Type B pancreatic cell (in vitro differentiated cells): ENCODE measurements at places on chromosomes 7 and 10. TPM values are rescaled to one million over a fixed set of nuclear protein-coding genes. Genes with fewer than 3 reads are reported as not detected.

The LEP gene
- not detected in 2 replicates for total RNA-seq

The CACNB2 gene
- 4.9 and 7.6 TPM in 2 replicates for total RNA-seq

GRCh38 chr7:140489026-140489359 is 9.7 kb upstream of the MKRN1 start:
- no peak overlapping the region for H3K4me3 ChIP-seq
- peaks cover 13% of the 10 kb centered on the region for H3K4me1 ChIP-seq
- DNase-seq: no peak
- no peaks in the 10 kb centered on the region for H3K36me3 ChIP-seq

- peak overlapping the region; percentile 9 for H3K4me3 ChIP-seq
- no peaks in the 10 kb centered on the region for H3K27me3 ChIP-seq
- no peak for DNase-seq
Observed at GRCh38 chr10:17756557-17757217, 4.7 kb downstream of the TMEM236 start.

GRCh38 chr10:100104300-100104699 is 22.6 kb upstream of the CPN1 start:
- H3K27me3 ChIP-seq: peaks cover 10% of the 10 kb centered on the region
- H3K27ac ChIP-seq: no peak overlapping the region
- no peaks in the 10 kb centered on the region for H3K36me3 ChIP-seq
- H3K4me3 ChIP-seq: no peak overlapping the region
- no peak for DNase-seq
- no peaks in the 10 kb centered on the region for H3K4me1 ChIP-seq

DNA sequence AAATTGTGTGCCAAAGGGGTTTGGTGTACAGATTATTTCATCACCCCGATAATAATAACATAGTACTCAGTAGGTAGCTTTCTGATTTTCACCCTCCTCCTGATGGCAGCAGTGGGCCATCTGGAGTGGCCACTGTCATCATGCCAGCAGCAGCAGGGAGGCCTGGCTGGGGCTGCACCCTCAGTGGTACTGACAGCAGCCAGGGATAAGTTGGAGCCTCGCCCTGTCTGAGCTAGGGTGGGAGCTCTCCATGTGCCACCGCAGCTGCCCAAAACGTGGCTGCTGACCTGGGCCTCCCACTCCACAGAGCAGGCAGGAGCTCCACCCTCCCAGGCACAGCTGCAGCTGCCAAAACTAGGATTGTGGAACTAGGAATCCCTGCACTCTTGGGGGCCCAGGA is 700.8 kb upstream of the KCND2 start:
- H3K27me3 ChIP-seq: no peaks in the 10 kb centered on the region
- DNase-seq: no peak
- H3K4me1 ChIP-seq: no peaks in the 10 kb centered on the region
- no peak overlapping the region for H3K4me3 ChIP-seq
- H3K27ac ChIP-seq: no peak overlapping the region
- H3K36me3 ChIP-seq: no peaks in the 10 kb centered on the region

The ZNF853 gene
- 5.0 and 9.2 TPM in 2 replicates for total RNA-seq

DNA sequence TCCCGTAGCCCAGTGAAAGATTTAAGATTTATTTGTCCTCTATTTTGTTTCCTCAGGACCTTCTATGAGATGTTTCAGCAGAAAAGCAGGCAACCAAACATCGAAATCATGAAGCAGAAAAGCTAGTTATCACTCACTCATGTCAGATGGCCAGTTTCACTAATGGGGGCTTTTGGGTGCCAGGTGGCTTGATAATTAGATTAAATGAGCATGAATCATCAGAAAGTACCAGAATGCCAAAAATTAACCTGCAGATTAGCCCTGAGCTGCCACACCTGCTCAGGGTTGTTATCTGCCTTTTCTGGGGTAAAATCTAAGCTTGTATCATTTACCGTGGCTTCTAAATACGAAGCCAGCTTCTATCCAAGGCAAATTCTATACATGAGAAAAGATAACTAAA is 1017.5 kb downstream of the XPNPEP1 start:
- H3K4me1 ChIP-seq: peaks cover 8% of the 10 kb centered on the region
- H3K36me3 ChIP-seq: no peaks in the 10 kb centered on the region
- peaks cover 14% of the 10 kb centered on the region for H3K27me3 ChIP-seq
- H3K4me3 ChIP-seq: no peak overlapping the region
- no peak overlapping the region for H3K27ac ChIP-seq
- no peak for DNase-seq

GRCh38 chr7:117323851-117324711 is 1.2 kb upstream of the WNT2 start:
- peak overlapping the region; percentile 16 for H3K27ac ChIP-seq
- H3K36me3 ChIP-seq: no peaks in the 10 kb centered on the region
- DNase-seq: no peak
- H3K27me3 ChIP-seq: peaks cover 80% of the 10 kb centered on the region

- no peaks in the 10 kb centered on the region for H3K36me3 ChIP-seq
- no peak overlapping the region for H3K4me3 ChIP-seq
- H3K4me1 ChIP-seq: no peaks in the 10 kb centered on the region
- H3K27ac ChIP-seq: no peak overlapping the region
Observed at GRCh38 chr7:79199266-79199665, 254.2 kb downstream of the MAGI2 start.

The C10orf67 gene
- total RNA-seq: 0.12 and 0.17 TPM in 2 replicates

- H3K4me3 ChIP-seq: no peak overlapping the region
- no peak overlapping the region for H3K27ac ChIP-seq
- no peaks in the 10 kb centered on the region for H3K4me1 ChIP-seq
- peaks cover 33% of the 10 kb centered on the region for H3K36me3 ChIP-seq
- H3K27me3 ChIP-seq: no peaks in the 10 kb centered on the region
Observed at GRCh38 chr7:12229046-12229445, 18.0 kb downstream of the TMEM106B start.

DNA sequence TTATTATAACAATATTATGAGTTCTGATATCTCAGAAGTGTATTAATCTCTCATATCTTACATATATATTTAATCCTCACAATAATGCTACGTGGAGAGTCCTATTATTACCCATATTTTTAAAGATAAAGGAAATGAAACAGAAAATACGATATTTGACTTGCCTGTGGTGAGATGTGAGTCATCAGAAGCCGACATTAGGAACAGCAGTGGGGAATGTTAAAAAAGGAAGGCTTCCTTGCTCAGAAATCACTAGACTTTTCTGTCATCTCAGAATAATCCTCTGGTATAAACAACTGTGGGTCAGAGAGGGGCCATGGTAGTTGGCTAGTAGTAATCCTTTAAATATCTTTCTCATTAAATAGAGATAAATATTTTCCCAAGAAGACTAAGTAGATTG is 402.3 kb upstream of the PCDH15 start:
- H3K4me3 ChIP-seq: no peak overlapping the region
- no peaks in the 10 kb centered on the region for H3K27me3 ChIP-seq

DNA sequence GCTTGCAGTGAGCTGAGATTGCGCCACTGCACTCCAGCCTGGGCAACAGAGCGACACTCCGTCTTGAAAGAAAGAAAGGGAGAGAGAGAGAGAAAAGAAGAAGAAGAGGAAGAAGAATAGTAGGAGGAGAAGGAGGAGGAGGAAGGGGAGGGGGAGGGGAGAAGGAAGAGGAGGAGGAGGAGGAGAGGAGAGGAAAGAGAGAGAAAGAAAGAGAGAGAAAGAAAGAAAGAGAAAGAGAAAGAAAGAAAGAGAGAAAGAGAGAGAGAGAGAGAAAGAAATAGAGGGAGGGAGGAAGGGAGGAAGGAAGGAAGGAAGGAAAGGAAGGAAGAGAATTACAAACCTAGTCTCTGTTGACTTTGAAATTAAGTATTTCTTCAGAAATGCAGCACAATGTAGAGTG is 7.8 kb upstream of the SRPK2 start:
- no peak overlapping the region for H3K4me3 ChIP-seq
- H3K27ac ChIP-seq: no peak overlapping the region
- H3K27me3 ChIP-seq: no peaks in the 10 kb centered on the region
- DNase-seq: no peak
- H3K36me3 ChIP-seq: no peaks in the 10 kb centered on the region
- H3K4me1 ChIP-seq: peaks cover 6% of the 10 kb centered on the region

DNA sequence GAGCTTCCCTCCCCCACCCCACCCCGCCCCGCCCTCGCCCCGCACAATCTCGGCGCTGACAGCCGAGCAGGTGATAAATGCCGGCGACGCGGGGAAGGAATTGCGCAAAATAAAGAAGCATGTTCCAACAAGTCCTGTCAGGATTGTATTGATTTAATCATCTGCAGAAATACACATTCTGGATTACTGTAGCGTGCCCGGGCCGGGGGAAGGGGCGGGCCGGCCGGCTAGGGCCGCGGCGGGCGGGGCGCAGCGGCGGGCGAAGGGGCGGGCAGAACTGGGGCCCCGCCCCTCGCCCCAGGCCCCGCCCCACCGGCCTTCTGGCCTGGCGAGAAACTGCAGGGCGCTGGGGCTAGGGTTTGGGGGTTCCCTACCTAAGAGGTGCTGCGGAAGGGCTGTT is 88.9 kb upstream of the PAX2 start:
- DNase-seq: no peak
- no peaks in the 10 kb centered on the region for H3K36me3 ChIP-seq
- no peak overlapping the region for H3K27ac ChIP-seq
- peaks cover 14% of the 10 kb centered on the region for H3K4me1 ChIP-seq

DNA sequence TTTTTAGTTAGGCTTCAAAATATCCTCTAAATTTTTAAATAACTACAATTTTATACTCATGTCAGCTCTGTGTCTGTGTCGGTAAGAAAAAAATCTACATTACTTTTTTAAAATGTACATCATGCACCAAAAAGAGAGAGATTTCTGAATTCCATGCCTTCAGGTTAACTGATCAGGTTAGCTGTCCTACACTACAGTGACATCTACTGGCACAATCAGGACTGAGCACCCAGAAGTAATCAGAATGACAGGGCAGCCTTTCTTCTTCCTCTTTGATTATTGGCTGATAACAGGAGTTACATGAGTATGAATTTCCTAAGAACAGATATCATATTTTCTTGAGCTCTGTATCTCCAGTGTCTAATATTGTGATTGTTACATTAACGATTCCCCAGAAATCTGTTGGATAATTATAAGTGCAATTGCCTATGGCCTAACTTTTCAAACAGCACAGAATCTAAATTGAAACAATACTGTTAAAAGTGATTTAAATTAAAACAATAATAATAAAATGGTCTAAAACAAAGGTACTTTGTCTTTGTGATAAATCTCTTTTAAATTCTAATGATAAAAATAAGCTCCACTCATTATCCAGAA is 41.8 kb upstream of the HYCC1 start:
- H3K27me3 ChIP-seq: no peaks in the 10 kb centered on the region
- H3K27ac ChIP-seq: no peak overlapping the region
- no peaks in the 10 kb centered on the region for H3K36me3 ChIP-seq
- H3K4me1 ChIP-seq: no peaks in the 10 kb centered on the region
- no peak overlapping the region for H3K4me3 ChIP-seq
- DNase-seq: no peak

- H3K27ac ChIP-seq: no peak overlapping the region
- no peak overlapping the region for H3K4me3 ChIP-seq
- peaks cover 3% of the 10 kb centered on the region for H3K27me3 ChIP-seq
- H3K36me3 ChIP-seq: peaks cover 3% of the 10 kb centered on the region
Observed at GRCh38 chr10:77419056-77419455, 218.6 kb downstream of the KCNMA1 start.

DNA sequence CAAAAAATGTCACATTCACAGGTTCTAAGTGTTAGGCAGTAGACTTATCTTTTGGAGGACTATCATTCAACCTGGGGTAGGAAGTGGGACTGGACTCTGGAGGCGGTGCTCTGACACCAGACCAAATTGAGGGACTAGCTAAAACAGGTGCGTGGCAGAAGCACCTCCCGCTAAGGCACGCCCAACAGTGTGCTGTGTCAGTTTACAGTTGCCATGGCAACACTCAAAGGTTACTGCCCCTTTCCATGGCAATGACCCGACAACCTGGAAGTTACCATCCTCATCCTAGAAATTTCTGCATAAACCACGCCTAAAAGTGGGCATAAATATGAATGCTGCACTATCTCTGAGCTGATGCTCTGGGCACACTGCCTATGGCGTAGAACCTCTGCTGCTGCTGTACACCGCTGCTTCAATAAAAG is 14.0 kb upstream of the BLNK start:
- H3K4me1 ChIP-seq: peaks cover 9% of the 10 kb centered on the region
- no peaks in the 10 kb centered on the region for H3K36me3 ChIP-seq
- H3K27me3 ChIP-seq: no peaks in the 10 kb centered on the region
- no peak overlapping the region for H3K4me3 ChIP-seq

- H3K36me3 ChIP-seq: no peaks in the 10 kb centered on the region
- no peak overlapping the region for H3K4me3 ChIP-seq
- no peak overlapping the region for H3K27ac ChIP-seq
- no peak for DNase-seq
Observed at GRCh38 chr7:98753989-98754479, 115.8 kb downstream of the TMEM130 start.

The ACADSB gene
- 27.3 and 31.1 TPM in 2 replicates for total RNA-seq

DNA sequence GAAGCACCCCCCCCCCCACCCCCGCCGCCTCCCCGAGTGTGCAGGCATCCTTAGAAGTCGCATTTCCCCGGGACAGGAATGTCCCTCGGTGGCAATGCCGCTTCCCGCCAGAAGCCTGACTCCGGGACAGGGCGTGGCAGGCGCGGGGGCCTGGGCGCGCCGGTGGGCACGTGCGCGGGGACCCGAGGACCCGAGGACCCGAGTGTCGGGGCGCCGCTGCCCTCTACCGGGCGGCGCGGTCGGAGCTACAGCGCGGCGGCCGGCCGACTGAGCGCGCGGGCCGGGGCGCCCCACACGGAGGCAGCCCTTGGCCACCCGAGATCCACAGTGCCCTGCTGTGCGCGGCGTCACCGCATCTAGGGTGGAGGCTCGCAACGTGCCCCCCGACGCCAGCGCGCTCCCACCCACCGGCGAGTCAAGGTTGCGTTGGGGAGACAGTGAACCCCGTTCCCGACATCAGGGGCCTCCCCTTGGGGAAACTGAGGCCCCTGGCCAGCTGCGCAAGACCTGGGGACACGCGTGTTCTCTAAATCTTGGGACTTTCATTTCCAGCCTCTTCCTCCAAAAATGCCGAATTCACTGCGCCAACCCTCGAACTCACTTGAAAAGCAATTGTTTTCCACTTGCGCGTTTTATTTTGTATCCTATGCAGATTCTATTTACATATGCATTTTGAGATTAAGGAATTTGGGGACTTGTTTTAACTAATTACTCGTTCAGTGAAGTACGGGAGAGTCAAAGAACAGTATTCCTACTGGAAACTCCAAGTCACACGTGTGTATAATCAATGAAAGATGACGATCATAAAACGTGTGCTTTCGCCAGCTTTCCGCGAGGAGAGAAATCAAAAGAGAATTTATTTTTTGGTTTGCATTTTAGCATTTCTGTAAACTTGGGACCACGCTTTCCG is 3.1 kb upstream of the CUX1 start:
- DNase-seq: no peak
- peaks cover 17% of the 10 kb centered on the region for H3K4me1 ChIP-seq
- no peaks in the 10 kb centered on the region for H3K36me3 ChIP-seq
- peak overlapping the region; percentile 91 for H3K4me3 ChIP-seq
